Kidney (tissue), 22 donors: ENCODE measurements at places on chromosomes 6 and 20. TPM values are rescaled to one million over a fixed set of nuclear protein-coding genes. Genes with fewer than 3 reads are reported as not detected.

Gene GCLC
- total RNA-seq = 31.8 TPM

- H3K4me1 ChIP-seq = no peaks in the 10 kb centered on the region
- H3K36me3 ChIP-seq = no peaks in the 10 kb centered on the region
- peak; percentile 76 for DNase-seq
- no peak overlapping the region for H3K4me3 ChIP-seq
- H3K27ac ChIP-seq = no peak overlapping the region
These were observed 95.6 kb downstream of the LAMP5 start for GRCh38 chr20:9609887-9610502.

DNA sequence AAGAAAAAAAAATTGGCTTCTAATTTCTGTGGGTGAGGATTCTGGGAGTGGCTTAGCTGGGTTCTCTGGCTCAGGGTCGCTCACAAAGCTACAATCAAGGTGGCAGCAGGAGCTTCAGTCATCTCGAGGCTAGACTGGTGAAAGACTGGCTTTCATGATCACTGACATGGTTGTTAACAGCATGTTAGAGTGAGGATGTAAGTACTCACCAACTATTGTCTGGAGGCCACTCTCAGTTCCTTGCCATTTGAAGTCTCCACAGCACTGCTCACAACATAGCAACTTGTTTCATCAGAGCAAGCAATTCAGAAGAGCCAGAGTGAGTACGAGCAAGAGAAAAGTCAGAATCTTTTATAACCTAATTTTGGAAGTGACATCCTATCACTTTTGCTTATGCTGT, 145.7 kb upstream of the PRSS16 start:
- H3K4me1 ChIP-seq = no peaks in the 10 kb centered on the region
- peaks cover 10% of the 10 kb centered on the region for H3K27me3 ChIP-seq
- no peak overlapping the region for H3K27ac ChIP-seq
- H3K4me3 ChIP-seq = no peak overlapping the region
- no peak for DNase-seq

DNA sequence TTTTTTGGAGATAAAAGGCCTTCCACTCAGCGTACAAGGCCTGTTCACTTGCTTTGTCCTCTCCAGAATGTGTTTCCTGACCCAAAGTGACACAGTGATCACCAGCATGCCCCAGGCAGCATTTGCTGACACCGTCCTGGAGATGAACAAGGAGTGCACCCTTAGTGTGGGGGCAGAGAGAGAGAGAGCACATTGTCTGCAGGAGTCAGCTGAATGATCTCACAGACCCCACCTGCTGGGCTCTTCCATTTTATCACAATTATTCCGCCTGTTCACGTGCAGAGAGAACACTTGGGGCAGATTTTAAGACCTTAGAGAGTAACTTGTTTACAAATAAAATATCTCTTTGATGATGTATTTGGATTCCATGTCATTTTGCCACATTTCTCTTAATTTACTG, 22.4 kb upstream of the MAS1L start:
- H3K27me3 ChIP-seq = no peaks in the 10 kb centered on the region
- H3K4me3 ChIP-seq = no peak overlapping the region
- H3K4me1 ChIP-seq = no peaks in the 10 kb centered on the region
- DNase-seq = no peak

DNA sequence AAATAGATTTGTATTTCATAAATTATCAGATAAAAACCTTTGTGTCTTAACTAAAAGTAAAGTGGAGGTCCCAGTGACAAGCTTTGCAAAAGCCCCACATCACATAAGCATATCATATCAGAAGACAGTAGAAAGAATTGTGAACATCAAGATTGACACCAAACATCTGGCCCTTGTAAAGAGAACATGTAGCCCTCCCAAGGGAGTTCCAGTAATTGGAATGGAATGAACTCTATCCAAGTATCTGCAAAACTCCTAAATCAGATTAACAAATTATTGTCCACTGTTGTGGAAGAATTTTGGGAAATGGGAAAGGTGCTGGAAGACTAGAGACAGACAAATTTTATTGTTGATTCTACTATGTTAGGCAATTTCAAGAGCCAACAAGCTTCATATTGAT, 268.8 kb downstream of the KCNQ5 start:
- H3K27ac ChIP-seq = no peak overlapping the region
- no peaks in the 10 kb centered on the region for H3K27me3 ChIP-seq
- no peak overlapping the region for H3K4me3 ChIP-seq
- no peaks in the 10 kb centered on the region for H3K4me1 ChIP-seq
- no peaks in the 10 kb centered on the region for H3K36me3 ChIP-seq
- no peak for DNase-seq

- DNase-seq = no peak
- no peaks in the 10 kb centered on the region for H3K27me3 ChIP-seq
- H3K4me1 ChIP-seq = no peaks in the 10 kb centered on the region
- H3K36me3 ChIP-seq = no peaks in the 10 kb centered on the region
These were observed 54.3 kb upstream of the BACH2 start for GRCh38 chr6:90350689-90351554.

Gene CLPSL1
- total RNA-seq = not detected

GRCh38 chr6:158231551-158232315, 63.6 kb downstream of the GTF2H5 start:
- no peaks in the 10 kb centered on the region for H3K36me3 ChIP-seq
- H3K4me1 ChIP-seq = no peaks in the 10 kb centered on the region
- H3K27me3 ChIP-seq = no peaks in the 10 kb centered on the region

Gene KCNK5
- 77.0 TPM for total RNA-seq

GRCh38 chr6:157779705-157780604, 43.1 kb upstream of the SNX9 start:
- H3K4me3 ChIP-seq = no peak overlapping the region
- DNase-seq = no peak
- no peaks in the 10 kb centered on the region for H3K36me3 ChIP-seq

DNA sequence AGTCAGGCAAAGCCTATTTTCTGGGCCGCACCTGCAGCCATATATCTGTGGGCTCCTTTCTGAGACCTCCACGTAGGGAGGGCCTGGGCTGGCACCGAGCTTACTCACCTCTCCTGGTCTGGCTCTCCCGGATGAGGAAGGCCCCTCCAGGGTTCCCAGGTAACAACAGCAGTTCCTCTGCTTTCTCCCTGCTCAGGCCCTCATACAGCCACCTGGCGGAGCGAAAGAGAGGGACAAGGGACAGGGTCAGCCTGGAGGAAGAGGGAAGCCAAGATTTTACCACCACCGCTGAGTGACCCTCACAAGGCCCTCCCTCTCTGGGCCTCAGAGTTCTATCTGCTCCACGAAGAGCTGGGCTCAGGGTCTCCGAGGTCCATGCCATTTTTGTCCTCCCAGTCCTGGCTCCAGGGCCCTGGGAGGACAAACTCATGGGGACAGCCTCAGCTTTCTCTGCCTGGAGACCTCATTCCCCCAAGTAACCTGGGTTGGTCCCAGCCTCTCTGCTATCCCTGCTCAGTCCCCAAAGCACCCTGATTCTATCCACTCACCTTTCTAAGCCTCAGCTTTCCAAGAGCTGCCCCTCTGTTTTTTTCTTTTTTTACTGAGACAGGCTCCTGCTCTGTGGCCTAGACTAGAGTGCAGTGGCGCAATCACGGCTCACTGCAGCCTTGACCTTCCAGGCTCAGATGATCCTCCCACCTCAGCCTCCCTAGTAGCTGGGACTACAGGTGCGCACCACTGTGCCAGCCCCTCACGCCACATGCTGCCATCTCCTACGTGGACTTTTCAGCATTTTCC, 13.3 kb downstream of the SLA2 start:
- H3K4me3 ChIP-seq = no peak overlapping the region
- DNase-seq = no peak
- no peaks in the 10 kb centered on the region for H3K4me1 ChIP-seq
- no peak overlapping the region for H3K27ac ChIP-seq
- H3K36me3 ChIP-seq = no peaks in the 10 kb centered on the region

Gene PPP2R5D
- 22.6 TPM for total RNA-seq

DNA sequence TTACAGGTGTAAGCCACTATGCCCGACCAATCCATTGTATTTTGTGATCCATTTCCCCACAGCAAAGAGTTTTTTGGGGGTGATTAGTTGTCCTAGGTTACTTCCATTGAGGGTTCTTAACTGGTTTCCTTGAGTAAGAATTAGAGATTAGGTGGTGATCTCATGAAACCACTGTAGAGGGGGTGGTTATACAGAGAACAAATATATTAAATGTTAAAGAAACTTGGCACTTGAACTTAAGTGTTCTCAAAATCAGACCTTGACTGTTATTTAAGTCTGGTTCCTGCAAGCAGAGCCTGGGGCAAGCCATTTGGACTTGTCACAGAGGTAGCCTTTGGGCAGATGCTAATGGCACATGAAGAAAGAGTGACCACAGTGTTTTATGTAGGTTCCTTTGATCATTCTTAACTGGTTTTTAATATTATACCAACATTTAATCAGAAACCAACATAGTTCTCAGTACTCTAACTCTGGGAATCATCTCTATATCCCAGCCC, 288.5 kb downstream of the SOX4 start:
- no peaks in the 10 kb centered on the region for H3K36me3 ChIP-seq
- no peak for DNase-seq
- no peaks in the 10 kb centered on the region for H3K27me3 ChIP-seq
- H3K27ac ChIP-seq = no peak overlapping the region
- H3K4me1 ChIP-seq = peaks cover 7% of the 10 kb centered on the region
- no peak overlapping the region for H3K4me3 ChIP-seq

Gene HLA-DQA2
- 6.4 TPM for total RNA-seq

- no peak overlapping the region for H3K4me3 ChIP-seq
- no peaks in the 10 kb centered on the region for H3K4me1 ChIP-seq
- H3K27me3 ChIP-seq = no peaks in the 10 kb centered on the region
These were observed 67.8 kb downstream of the MMS22L start for GRCh38 chr6:97215157-97215769.

- no peak overlapping the region for H3K27ac ChIP-seq
- H3K27me3 ChIP-seq = no peaks in the 10 kb centered on the region
- no peak for DNase-seq
- H3K4me1 ChIP-seq = peaks cover 2% of the 10 kb centered on the region
- no peak overlapping the region for H3K4me3 ChIP-seq
These were observed 17.7 kb downstream of the C20orf203 start for GRCh38 chr20:32655903-32656512.

DNA sequence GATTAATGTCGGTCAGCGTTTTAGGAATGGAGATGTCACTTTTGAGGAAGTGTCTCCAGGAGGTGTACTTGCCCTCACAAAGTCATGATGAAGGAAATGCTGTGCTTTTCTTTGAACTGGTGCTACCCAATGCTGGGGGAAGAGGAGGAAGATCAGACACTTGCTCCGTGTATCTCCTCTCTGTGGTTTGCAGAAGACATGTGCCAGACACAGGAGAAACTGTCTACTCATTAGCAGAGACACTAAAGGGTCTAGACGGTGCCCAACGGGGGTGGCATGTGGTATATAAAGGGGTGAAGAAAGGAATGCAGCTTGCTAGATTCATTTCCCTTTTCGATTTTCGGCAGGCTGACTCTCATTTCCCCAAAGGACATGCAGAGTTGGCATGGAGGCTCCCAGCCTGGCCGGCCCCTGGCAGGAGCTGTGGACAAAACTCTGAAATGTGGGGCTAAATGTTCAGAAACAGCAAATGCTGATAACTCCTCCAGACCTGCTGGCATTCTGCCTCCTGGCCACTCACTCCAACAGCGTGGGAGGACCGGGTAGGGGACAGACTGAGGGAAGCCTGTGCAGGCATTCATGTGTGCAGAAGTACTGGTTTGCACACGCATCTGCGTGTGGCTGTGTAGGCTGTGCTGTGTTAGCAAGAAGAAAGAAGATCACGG, 59.6 kb upstream of the QKI start:
- peak overlapping the region; percentile 19 for H3K27ac ChIP-seq
- H3K4me1 ChIP-seq = peaks cover 12% of the 10 kb centered on the region
- peak; percentile 66 for DNase-seq

DNA sequence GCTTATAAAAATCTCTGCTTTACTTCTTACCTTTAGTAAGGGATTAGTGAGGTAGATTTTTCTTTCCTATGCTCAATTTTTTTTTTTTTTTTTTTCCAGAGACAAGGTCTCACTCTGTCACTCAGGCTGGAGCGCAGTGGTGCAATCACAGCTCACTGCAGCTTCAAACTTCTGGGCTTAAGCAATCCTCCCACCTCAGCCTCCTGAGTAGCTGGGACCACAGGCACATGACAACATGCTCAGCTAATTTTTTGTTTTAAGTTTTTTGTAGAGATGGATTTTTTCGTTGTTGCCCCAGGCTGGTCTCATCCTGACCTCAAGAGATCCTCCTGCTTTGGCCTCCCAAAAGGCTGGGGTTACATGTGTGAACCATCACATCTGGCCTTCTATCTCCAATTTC, 58.9 kb upstream of the RREB1 start:
- no peaks in the 10 kb centered on the region for H3K4me1 ChIP-seq
- H3K36me3 ChIP-seq = no peaks in the 10 kb centered on the region
- no peak for DNase-seq
- no peak overlapping the region for H3K27ac ChIP-seq

- no peaks in the 10 kb centered on the region for H3K4me1 ChIP-seq
- no peak overlapping the region for H3K27ac ChIP-seq
- DNase-seq = no peak
These were observed 167.2 kb upstream of the THEMIS start for GRCh38 chr6:128068119-128068479.

DNA sequence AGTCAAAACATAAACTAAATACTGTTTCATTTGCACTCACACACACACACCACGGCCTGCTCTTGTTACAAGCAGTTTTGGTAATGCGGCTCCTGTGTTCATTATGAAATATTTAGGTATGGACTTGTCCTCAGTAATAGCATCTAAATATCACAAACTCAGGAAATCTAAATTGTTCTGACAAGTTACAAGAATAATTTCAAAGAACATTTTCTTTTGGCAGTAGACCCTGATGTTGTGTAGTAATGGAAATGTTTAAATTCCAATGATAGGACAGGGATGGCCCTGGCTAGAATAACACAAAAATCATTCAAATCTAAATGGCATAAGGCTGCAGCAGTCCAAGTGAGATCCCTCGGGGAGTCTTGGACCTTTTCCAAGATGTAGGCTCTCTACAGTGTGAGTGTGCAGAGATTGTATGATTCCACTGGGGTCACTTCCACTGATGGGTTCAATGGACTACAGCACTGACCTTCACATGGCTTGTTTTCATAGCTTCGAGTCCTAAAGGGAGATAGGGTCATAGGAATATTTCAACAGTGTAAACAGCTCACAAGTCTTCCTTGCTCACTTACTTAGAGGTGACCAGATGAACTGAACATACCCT, 210.6 kb upstream of the PLCB4 start:
- peaks cover 6% of the 10 kb centered on the region for H3K4me1 ChIP-seq
- no peaks in the 10 kb centered on the region for H3K27me3 ChIP-seq

Gene PROKR2
- total RNA-seq = not detected

Gene CYP39A1
- total RNA-seq = 6.0 TPM

DNA sequence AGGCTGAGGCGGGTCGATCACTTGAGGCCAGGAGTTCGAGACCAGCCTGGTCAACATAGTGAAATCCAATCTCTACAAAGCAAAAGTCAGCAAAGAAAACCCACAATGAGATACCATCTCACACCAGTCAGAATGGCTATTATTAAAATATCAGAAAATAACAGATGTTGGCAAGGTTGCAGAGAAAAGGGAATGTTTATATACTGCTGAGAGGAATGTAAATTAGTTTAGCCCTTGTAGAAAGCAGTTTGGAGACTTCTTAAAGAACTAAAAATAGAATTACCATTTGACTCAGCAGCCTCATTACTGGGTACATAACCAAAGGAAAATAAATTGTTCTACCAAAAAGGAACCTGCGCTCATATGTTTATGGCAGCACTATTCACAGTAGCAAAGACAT, 16.7 kb upstream of the GCM1 start:
- H3K36me3 ChIP-seq = no peaks in the 10 kb centered on the region
- H3K27ac ChIP-seq = no peak overlapping the region
- no peak overlapping the region for H3K4me3 ChIP-seq
- no peaks in the 10 kb centered on the region for H3K27me3 ChIP-seq

Gene IFNGR1
- total RNA-seq = 94.3 TPM
